ENCODE measurements at places on chromosomes 4 and X.

- DNase-seq: no peak
Observed at GRCh38 chr4:74768857-74769525, 25.3 kb downstream of the BTC start.

DNA sequence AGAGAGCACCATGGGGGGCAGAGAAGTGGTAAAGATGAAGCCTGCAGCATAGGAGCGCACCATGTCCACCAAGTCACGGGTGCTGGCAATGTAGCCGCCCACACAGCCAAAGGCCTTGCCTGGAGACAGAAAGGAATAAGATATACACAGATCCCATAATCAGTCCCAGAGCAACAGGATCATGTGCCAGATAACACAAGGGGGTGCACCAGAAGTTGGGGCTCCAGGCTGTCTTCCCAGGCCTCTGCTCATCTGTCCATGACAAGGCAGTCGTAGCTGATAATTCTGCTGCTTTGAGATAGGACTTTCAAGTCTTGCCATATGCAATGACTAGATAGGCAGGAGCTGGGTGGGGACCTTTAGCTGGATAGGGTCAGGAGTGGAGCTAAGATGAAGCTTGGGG lies 14.7 kb downstream of the APEX2 start:
- no peak for DNase-seq

GRCh38 chrX:149949743-149950436 lies 11.6 kb upstream of the EOLA2 start:
- no peak for DNase-seq

DNA sequence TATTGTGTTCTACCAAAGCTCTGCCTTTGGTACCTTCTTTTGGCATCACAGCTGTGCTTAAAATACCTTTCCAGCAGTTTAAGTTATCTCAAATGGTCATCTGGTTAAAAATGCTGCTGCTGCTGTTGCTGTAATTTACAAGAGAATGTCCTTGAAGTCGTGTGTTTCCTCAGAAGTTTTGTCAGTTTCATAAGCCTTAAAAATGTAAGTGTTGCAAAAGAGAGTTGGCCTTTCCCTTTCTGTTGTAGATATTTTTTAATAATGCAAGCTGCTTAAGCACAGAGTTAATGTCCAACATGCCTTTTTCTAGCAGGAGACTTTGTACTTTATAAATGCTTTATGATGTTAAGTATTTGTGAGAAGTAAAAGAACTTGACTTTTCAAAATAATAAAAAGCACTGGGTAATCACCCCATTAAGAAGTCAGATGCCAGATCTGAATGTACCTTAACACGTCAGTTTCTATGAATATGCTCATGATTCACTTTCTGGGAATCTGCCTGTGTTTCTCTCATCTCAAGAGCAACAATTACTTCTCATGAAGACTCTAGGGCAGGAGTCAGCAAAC lies 35.3 kb upstream of the TENM3 start:
- DNase-seq: no peak

DNA sequence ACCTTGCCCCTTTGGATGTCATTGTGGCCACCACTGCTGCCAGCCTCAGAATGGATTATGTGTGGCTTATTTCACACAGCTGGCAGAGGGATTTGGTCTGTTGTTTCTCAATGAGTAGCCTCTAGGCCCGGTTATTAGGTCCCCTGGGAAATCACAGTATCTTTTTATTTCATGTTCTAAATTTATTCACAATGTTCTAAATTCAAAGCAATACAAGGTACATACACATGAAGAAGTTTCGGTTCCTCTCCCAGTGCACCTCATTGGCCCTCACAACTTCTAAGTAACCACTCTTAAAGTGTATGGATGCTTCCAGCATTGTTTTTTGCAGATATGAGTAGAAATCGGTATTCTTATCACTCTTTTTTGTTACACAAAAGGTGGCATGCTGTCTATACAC lies 262.7 kb downstream of the RCHY1 start:
- DNase-seq: no peak

DNA sequence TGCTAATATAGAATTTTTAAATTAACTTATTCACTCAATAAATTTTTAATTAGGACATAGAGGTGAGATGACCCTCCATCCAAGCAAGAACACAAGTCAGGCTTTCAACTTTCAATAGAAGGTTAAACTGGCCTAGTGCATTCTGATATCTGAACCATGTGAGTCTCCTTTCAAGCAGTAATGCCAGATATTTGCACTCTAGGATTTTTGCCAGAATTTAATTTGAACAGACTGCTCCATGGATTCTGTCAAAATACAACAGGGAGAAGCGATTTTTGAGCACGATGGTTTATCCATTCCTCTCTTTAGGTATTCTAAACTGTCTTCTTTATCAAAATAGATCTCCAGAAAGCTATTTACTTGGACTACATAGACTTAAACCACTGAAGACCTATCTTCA lies 72.0 kb upstream of the DCLK2 start:
- DNase-seq: no peak

DNA sequence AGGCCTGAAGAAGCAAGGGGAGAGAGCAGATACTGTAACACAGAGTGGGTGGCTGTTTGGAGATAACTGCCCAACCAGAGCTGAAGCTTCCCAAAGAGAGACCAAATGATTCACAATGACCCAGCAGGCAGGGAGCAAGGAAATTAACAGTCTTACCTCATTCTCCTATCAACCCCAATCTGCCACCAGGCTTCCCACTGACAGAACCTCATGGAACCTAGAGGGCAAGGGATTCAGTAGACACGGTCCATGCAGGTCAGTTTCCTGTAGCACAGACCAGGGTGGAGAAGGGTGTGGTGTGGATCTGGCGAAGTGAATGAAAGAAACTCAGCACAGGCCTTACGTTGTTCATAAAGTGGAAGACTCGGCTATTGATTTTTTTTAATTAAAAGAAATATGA lies 60.7 kb upstream of the ALB start:
- no peak for DNase-seq
